ENCODE measurements at places on chromosomes 2 and 18.
A peak's percentile ranks its signal among the peaks of the same experiment; 100 is the strongest.

DNA sequence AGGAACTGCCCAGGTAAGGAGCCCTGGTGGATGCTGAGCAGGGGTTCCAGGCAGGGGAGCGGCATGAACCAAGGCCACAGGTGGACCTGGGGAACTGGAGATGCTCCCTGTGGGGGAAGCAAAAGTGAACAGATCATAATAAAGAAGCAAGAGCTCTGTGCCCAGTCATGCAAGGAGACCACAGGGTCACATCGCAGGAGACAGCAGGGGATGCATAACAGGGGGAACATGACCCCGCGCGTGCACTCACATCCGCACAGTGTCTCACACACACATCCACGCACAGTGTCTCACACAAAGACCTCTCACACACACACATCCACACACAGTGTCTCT, 473.3 kb upstream of the HS6ST1 start:
- no peak for DNase-seq

GRCh38 chr2:82198809-82199492, 1894.4 kb upstream of the LRRTM1 start:
- no peak for DNase-seq

- DNase-seq: no peak
These were observed 141.1 kb downstream of the SOCS6 start for GRCh38 chr18:70429847-70430500.

DNA sequence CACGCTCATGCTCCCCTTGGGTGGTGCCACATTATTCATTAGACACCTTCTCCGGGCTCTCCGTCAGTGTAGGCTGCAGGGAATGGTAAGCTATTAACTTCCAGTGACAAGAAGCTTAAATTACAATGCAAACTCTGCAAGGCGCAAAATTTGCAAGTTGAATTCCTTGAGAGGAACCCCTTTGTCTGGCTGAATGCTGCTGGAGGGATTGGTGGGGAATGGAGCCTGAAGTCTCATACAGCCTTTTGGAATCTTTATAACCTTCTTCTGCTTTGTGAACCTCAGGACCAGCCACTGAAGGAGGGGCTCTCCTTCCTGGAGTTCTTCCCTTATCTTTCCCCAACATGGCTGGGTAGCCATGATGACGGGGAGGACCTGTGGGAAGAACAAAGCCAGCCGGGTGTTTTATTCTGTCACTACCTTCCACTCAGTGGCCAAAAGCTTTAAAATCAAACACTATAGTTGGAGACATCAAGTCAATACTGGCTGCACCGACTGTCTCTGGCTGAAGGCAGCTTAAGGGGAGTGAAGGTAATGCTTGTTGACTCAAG, 220.9 kb upstream of the EPHA4 start:
- DNase-seq: no peak

DNA sequence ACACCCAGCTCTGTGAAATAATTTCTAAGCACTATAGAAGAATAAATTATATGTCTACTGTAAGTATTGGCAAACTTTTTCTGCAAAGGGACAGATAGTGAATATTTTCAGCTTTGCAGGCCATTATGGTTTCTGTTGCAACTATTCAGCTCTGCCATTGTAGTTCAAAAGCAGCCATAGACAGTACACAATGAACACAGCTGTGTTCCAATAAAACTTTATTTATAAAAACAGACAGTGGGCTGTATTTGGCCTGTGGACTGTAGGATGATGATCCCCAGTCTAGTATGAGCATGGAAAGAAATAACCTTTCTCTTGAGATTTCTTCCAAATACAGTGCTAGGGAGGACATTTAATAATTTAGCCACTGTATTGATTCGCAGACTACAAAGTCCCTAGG, 35.2 kb upstream of the THOC1 start:
- DNase-seq: no peak

DNA sequence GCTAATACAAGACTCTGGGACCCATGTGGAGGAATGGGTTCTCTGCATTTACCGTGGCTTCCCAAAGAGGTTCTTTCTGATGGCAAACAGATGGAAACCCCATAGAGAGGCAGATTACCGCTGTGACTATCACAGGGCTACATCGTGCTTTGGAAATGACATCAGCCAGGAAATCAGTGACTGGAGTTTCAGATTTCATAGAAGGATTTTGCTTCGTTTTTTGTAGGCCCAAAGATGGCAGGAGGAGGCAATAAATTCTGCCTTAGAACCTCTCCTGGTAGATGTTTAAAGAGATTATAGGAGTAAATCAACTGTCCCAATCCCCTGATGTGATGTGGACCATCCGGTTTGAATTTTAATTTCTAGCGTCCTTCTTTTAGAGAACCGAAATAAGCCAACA, 214.1 kb downstream of the AGPS start:
- DNase-seq: no peak

GRCh38 chr2:176558574-176559140, 289.4 kb downstream of the MTX2 start:
- DNase-seq: no peak

- no peak for DNase-seq
These were observed 5.0 kb upstream of the CIDEA start for GRCh38 chr18:12248926-12249720.

- no peak for DNase-seq
These were observed 4.0 kb downstream of the GKN2 start for GRCh38 chr2:68948710-68949109.

GRCh38 chr2:44705356-44705755, 236.1 kb upstream of the SIX3 start:
- peak; percentile 2 for DNase-seq

GRCh38 chr2:109151519-109151918, 22.5 kb downstream of the SH3RF3 start:
- DNase-seq: no peak

- DNase-seq: no peak
These were observed 867.3 kb downstream of the TRIB2 start for GRCh38 chr2:13584020-13584419.

DNA sequence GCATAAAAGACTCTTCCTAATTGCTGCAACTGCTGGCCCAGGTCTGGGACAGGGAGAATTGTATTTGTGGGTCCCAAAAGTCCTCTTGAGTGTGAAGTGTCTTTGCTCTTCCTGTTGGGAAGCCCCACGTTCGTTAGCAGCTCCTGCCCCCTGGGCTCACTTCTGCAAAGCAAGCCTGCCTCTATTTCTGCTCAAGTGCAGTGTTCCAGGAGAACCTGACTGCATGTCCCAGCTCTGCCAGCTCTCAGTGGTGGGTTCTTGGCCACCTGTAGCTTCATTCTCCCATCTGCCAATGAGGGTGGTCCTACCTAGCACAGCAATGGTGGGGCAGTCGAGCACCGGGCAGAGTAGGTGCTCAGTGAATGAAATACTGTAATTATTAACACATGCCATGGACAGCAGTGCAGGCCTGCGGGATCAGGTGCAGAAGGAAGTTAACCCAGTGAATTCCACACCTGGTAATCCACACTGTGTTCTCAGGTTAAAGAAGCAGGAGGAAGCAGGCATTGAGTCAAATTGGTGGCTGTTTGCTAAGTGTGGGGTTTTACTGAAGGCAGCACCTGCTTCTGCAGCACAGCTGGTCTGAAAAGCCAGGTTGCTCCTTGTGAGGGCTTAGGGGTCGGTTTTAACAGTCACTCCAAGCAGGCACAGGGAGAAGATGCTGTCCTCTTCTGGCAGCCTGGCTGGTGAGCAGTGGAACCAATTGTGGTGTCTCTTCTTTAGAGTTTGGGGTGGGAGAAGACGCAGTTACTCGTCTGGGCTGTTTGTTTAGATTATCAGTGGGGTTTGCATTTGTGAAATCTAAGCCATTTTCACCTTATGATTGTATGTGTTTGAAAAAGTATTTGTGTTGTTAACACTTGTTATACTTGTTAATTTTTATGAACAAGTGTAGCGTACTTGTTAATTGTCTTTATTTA, 54.3 kb downstream of the DGKD start:
- DNase-seq: no peak

DNA sequence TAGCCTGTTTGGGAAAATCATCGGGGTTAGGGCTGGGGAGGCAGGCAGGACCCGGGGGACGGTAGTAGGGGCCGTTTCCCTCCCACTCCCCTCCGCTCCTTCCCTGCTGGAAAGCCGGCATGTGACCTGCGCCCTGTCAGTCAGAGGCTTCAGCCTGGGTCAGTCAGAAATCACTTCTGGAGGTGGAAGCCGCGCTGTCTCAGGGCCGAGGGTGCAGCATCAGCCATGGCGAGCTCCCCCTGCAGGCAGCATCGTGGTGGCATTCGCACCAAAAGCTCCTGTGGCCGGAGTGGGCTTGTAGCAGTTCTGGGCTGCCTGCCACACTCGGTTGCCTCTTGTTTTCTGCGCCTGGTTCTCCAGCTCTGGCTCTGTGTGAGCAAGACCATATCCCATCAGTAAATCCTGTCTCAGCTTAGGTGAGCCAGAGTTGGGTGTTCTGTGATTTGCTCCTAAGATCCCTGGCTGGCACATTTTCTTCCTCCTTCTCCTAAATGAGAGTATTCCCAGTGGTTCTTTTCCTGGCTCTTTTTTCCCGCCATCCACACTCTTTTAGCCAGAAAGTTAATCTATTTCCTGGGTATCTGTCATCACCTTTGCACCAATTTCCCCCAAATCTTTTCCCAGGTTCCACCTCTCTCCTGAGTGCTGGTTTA, 123.9 kb upstream of the CD302 start:
- peak; percentile 31 for DNase-seq

DNA sequence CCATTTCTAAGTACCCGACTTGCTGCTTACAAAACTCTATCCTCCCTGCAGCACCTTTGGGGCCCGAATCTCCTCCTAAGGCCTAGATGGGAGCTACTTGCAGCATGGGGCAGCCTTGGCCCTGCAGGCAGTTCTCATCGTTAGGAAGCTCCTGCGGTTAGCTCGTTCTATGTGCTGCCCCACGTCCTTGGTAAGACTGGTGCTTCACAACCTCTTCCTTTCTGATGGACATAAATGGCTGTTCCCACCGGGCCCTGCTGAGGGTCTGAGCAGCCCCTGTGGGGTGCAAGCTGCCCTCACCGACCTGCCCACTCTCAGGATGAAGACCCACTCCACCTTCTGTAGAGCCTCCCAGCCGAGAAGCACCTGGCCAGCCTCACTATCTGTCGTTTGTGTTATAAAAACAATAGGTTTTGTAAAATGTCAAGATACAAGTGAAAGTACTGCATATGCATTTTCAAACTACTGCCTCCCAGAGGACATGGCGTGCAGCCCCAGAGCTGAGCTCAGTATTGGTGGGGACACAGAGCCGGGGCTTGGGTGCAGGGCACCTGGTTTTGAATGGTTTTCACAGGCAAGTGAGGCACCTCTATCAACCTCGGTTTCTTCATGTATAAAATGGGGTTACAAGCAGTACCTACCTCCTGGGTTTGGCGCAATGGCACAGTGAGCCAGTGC, 19.4 kb downstream of the OTOF start:
- DNase-seq: no peak

DNA sequence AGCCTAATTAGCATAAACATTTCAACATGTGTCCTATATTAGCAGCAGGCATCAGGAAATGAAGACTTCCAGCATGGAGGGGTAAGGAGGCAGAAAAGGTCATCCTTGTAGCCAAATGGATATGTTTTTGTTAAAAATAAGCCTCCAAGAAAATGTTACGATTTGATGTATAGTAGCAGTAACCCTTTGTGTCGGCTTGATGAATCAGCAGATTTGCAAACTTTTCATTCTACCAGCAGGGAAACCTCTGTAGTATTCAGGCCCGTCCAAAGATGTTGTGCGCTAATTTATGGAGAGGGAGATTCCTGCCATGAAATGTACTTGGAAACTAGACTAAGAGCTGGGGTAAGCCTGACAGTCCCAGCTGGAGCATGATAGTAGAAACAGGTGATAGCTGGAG, 780.8 kb upstream of the KLHL29 start:
- no peak for DNase-seq

DNA sequence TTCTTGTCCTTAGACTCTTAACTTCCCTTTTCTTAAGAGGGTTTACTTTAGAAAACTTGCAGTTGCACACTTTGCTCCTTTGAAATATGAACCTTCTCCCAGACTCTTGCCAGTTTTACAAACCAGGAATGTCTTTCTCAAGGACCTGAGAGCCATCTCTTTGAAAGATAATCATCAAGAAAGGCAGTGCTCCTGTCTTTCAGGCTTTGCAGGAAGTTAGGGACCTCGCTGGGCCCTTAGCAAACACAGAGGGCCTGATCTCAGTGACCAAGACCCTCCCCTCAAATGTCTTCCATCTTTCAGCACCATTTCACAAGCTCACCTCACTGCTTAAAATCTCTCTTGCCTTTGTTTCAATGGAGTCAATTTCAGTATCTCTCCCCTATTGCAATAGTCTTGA, 32.0 kb upstream of the NYAP2 start:
- DNase-seq: no peak

DNA sequence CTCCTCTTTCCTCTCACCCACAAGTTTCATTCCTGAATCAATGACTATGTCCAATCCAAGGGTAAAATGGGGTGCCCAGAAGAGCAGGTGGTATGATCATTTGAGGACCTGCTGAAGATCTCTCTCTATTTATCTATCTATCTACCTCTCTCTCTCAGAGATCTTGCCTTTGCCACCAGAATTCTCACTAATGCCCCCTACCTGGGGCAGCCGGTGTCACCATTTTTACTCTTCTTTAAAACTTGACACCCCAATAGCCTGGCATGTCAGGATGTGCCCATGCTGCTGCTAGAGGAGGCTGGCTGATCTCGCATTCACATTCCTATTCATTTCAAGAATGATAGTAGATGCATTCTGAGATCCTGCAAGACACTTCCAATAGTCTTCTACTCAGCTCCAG, 24.3 kb upstream of the RPIA start:
- DNase-seq: no peak

DNA sequence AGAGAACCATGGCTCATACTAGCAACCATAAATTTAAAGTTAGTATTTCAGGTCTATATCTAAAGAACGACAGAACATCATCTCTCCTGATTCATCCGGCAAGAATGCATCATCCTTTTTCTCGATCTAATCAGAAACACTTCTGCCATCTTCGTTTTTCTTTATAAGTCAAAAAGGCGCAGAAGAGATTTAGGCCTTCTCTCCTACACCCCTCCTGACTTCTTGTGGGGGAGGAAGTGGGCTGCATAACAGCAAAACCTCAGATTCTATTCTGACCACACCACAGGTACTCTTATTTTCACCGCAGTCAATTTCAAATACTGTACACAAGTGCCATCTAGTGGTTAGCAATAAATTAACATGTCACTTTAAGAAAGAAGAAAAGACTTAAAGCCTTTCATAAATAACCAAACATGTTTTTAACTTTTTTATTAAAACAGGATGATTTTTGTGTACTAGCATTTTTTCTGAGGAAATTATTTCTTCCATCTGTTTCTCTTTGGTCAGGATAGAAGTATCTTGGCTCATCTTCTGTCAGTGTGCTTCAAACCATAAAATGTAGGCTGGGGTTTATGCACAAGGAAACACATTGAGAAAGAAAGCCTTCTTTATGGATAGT, 48.4 kb upstream of the PIK3C3 start:
- DNase-seq: no peak

- no peak for DNase-seq
These were observed 37.4 kb downstream of the TTC32 start for GRCh38 chr2:19864381-19864780.
